AG10803 (cell line): ENCODE measurements at places on chromosomes 6 and 20.

- DNase-seq = no peak
Measured at GRCh38 chr20:59473742-59474141, 130.6 kb upstream of the PHACTR3 start.

- no peak for DNase-seq
Measured at GRCh38 chr6:107185391-107185970, 70.2 kb upstream of the BEND3 start.

- DNase-seq = no peak
Measured at GRCh38 chr6:14381829-14382677, 264.5 kb downstream of the CD83 start.

- DNase-seq = no peak
Measured at GRCh38 chr6:105620878-105621277, 218.0 kb upstream of the PREP start.

- no peak for DNase-seq
Measured at GRCh38 chr6:2126351-2126750, 119.1 kb downstream of the GMDS start.

GRCh38 chr6:21278375-21278745 lies 315.2 kb upstream of the SOX4 start:
- peak; percentile 24 for DNase-seq

DNA sequence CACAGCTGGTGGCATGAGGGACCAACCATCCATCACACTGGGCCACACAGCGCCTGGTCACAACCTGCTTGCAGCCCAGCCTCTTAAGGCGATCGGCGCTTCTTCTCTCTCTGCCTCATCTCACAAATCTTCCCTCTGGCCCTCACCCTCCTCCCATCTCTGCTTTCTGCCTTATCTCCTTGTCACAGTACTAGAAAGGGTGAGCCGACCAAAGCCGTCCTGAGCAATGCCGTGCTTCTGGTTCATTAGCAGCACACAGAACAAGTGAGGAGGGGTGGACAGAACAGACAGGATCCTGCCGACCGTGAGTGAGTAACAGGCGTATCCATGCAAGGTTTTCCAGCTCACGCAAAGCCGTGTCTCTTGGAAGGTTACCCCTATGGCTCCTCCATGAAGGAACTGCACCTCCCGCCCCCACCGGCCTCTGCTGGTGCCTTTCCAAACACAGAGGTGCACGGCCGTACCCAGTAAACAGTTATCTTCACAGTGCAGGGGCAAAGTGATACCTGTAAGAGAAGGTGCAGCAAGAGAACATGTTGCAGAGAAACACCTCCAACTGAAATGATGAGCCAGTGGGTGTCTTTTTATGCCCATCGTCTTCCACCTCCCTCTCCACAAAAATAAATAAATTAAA lies 331.7 kb downstream of the FARS2 start:
- no peak for DNase-seq

- DNase-seq = no peak
Measured at GRCh38 chr6:40427196-40427595, 160.0 kb downstream of the LRFN2 start.

- no peak for DNase-seq
Measured at GRCh38 chr20:41369673-41370072, 3.1 kb upstream of the EMILIN3 start.

GRCh38 chr6:156254240-156254639 lies 522.9 kb upstream of the ARID1B start:
- no peak for DNase-seq

DNA sequence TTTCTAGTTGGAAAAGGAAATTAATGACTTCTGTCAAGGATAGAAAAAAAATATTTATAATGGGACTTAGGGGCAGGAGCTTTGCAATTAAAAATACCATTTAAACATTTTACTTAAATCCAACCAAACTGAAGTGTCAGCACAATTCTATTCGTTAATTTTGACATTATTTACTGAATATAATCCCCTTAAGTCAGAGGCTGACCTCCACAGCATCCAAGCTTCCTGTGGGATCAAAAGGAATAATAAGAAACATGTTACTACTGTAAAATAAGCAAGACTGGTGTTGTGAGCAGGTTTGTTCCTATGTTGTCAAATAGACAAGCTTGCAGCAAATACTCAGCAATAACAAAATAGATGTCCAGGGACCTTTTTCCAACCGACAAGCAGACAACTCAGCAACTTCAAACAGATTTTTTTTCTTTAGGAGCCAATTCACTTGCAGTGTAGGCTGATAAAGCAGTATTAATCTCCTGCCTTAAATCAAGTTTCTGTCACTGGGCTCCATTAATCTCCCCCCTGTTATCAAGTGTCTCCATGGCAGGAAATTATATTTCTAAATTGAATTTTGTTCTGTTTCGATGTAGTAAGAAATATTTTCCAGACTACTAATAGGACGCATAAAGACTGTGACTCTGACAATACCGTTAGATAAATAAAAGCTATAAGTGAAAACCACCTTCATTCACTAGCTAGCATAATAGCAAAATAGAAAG lies 157.4 kb downstream of the HACE1 start:
- DNase-seq = no peak

- DNase-seq = no peak
Measured at GRCh38 chr20:437787-438486, 24.4 kb downstream of the TBC1D20 start.

GRCh38 chr20:62060631-62061541 lies 4.8 kb downstream of the TAF4 start:
- no peak for DNase-seq

DNA sequence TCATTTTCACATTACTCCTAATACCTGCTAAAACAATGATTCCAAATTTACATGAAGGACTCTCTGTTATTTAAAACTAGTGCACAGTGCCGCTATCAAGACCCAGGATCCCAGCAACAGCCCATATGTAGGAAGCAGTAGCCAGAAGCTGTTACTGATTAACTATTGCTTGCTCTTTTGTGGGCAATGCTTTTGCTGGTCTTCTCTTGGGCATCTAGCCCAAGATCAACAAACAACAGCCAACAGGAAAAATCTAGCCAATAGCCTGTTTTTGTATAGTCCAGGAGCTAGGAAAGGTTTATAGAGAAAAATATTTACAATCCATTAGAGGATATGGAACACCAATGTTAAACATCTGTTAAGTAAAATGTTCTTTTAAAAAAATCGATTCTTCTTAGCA lies 22.1 kb upstream of the TENT5A start:
- no peak for DNase-seq

- DNase-seq = no peak
Measured at GRCh38 chr20:22626496-22626895, 42.1 kb upstream of the FOXA2 start.

GRCh38 chr6:26607434-26608230 lies 10.9 kb downstream of the ABT1 start:
- peak; percentile 64 for DNase-seq

DNA sequence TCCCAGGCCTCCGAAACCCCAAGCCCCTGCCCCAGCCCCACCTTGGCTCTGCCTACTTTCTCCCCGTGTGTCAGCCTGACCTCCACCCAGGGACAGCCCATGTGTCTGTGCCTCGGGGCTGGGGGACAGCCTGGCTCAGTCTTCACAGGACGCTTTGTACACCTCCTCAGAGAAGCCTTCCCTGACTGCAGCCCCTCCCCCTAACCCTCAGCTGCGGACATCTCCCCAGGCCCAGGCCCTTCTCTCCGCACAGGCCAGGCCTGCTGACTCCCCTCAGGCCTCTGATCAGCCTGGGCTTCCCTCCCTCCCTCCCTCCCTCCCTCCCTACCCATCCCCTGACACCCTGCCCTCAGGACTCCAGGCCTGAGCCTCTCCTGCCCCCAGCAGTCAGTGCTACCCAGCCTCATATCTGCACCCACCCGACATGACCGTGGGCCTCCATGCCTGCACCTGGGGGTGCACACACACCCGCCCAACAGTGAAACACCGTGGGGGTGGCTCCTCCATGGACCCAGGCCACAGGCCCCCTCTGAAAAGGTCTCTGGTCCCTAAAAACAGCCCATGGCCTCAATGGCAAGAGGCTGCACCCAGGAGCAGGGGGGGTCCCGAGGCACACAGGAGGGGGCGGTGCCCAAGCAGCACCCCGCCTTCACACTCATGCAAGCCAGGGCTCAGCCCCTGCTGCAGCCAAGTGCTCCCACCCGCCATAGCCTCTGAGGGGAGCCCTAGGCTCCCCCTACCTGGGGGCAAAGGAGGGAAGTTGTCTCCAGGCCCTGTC lies 12.9 kb downstream of the LAMA5 start:
- no peak for DNase-seq

DNA sequence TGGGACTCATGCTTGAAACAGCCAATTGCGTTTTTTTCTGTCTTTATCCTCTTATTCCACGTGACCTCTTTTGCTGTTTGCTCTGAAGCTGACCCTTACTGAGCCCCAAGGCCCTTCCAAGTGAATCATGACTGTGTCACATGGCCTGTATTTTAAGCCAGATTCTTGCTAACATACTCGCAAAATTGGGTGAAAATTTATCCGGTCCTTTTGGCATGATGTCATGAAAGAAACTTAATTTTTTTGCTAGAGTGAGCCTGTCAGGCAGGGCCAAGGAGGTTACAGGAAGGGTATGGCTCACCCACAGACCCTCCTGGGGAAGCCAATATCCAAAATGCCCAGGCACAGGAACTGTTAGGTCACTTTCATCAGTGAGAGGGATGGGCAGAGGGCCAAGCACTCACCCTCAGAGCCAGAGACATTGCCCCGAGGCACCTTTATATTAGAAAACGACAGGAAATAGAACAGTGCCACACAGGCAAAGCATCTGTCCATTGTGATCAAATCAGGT lies 296.7 kb downstream of the CDH26 start:
- DNase-seq = peak; percentile 65

DNA sequence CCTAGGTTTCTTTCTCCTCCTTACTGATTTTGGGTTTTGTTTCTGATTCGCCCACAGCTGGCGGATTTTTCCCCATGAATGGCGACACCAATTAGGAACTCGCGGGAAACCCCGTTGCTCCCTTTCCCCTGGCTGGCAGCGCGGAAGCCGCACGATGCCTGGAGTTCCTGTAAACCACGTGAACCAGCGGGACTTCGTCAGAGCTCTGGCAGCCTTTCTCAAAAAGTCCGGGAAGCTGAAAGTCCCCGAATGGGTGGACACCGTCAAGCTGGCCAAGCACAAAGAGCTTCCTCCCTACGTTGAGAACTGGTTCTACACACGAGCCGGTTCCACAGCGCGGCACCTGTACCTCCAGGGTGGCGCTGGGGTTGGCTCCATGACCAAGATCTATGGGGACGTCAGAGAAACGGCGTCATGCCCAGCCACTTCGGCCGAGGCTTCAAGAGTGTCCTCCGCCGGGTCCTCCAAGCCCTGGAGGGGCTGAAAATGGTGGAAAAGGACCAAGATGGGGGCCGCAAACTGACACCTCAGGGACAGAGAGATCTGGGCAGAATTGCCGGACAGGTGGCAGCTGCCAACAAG lies 3.2 kb upstream of the SEC23B start:
- peak; percentile 37 for DNase-seq

GRCh38 chr6:83309344-83309743 lies 116.2 kb downstream of the RWDD2A start:
- peak; percentile 4 for DNase-seq
